Activated naive CD4-positive, alpha-beta T cell treated with anti-CD3 and anti-CD28 coated beads for 36 hours (primary cell): ENCODE measurements at places on chromosomes 5 and 9. TPM values are rescaled to one million over a fixed set of nuclear protein-coding genes. Genes with fewer than 3 reads are reported as not detected.

DNA sequence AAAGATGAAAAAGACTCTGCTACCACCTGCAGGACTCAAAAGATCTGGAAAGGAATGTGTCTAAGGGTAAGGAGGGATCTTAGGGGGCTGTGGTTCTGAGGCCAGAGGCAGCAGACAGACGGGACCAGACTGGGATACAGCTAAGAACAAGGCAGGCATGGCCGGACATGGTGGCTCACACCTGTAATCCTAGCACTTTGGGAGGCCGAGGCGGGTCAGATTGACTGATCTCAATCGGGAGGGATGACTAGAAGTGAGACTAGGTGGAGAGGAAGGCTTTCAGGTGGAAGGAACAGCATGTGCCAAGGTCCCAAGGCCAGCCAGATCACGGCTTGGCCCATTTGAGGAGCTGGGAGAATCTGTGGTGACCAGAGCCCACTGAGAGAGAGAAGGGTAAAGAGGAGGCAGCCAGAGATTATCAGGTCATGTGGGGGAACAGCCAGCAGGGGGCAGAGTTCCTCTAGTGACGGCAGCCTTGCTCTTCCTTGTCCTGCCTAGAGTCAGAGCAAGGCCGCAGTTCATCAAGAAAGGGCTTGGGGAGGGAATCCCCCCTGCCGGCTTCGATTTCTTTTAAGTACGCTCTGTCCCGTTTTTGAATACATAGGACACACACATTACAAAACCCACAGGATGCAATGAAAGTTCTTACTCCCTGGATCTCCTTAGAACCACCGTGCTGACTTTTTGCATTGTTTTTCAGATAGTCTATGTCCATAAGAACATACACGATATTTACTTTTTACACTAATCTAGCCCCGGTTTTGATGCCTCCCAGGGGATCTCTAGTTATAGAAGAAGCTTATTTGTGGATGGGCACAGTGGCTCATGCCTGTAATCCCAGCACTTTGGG lies 2.6 kb upstream of the OLFML2A start:
- peak; percentile 92 for DNase-seq
- peaks cover 30% of the 10 kb centered on the region for H3K4me1 ChIP-seq
- no peaks in the 10 kb centered on the region for H3K36me3 ChIP-seq
- H3K27me3 ChIP-seq = peaks cover 47% of the 10 kb centered on the region

MAMDC4 gene
- total RNA-seq = 16.1 TPM

DNA sequence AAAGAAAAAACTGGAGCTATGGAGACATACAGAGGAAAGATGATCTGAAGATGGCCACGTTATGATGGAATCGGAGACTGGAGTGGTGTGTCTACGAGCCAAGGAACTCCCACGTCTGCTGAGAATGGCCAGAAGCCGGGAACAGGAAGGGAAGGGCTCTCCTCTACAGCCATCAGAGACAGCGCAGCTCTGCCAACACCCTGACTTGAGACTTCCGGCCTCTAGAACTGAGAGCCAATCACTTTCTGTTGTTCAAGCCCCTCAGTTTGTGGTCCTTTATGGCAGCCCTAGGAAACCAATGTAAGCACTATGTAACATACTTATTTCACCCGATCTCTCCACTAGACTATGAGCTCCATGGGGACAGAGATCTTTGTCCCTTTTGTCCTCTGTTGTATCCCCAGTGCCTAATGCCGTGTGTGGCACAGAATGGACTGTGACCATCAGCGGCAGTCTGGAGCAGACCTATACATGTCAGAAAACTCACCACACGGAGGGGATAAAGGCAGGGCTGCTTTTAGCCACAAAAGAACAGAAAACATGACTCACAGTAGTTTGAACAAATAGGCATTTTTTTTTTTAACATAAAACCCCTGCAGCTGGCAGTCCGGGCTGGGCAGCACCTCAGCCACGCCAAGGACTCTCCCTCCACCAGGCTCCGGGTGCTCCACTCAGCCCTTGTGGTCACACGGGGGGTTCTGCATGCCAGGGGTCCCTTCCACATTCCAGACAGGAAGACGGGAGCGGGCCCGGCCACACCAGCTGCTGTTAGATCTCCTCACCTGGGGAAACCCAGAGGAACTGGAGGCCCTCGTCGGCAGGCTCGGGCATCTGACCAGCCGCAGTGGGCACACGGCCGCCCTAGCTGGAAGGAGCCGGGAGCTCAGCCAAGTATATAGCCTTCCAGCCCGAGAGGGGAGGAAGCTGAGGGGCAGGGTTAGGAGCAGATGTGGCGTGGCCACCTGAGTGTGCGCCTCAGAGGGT lies 16.1 kb upstream of the MXD3 start:
- H3K27me3 ChIP-seq = no peaks in the 10 kb centered on the region
- H3K4me3 ChIP-seq = no peak overlapping the region
- peaks cover 9% of the 10 kb centered on the region for H3K36me3 ChIP-seq
- peaks cover 2% of the 10 kb centered on the region for H3K4me1 ChIP-seq
- peak; percentile 26 for DNase-seq

GRCh38 chr5:11300736-11301135 lies 539.7 kb upstream of the DAP start:
- no peaks in the 10 kb centered on the region for H3K36me3 ChIP-seq
- no peak overlapping the region for H3K4me3 ChIP-seq
- DNase-seq = no peak
- peaks cover 2% of the 10 kb centered on the region for H3K27me3 ChIP-seq
- H3K4me1 ChIP-seq = no peaks in the 10 kb centered on the region

GRCh38 chr9:73219985-73220626 lies 68.4 kb downstream of the ANXA1 start:
- no peaks in the 10 kb centered on the region for H3K36me3 ChIP-seq
- no peak overlapping the region for H3K4me3 ChIP-seq
- DNase-seq = peak; percentile 61
- H3K4me1 ChIP-seq = peaks cover 27% of the 10 kb centered on the region
- peaks cover 44% of the 10 kb centered on the region for H3K27me3 ChIP-seq

DNA sequence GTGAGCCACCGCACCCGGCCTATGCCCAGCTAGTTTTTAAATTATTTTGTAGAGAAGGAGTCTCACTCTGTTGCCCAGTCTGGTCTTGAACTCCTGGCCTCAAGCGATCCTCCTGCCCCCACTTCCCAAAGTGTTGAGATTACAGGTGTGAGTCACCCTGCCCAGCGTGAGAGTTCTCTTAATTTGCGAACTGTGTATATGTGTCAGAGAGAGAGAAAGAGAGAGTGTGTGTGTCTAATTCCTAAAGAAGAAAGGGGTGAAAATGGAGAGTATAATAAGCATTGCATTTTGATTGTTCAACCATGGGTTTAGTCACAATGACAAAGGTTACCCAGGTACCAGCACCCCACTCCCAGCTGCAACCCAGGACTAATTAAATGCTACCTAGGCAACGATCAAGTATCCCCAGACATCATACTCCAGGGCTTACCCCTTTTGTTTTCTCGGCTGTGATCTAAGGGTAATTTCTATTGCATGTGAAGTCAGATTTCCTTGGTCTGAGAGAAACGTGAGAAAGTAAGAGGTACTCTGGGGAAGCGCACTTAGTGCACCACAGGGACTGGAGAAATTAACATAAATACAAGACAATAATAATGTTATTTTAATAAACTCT lies 16.6 kb downstream of the MAP1B start:
- no peak overlapping the region for H3K4me3 ChIP-seq
- no peaks in the 10 kb centered on the region for H3K4me1 ChIP-seq
- no peak for DNase-seq
- H3K27ac ChIP-seq = no peak overlapping the region
- H3K27me3 ChIP-seq = peaks cover 40% of the 10 kb centered on the region

- no peak overlapping the region for H3K4me3 ChIP-seq
- no peaks in the 10 kb centered on the region for H3K36me3 ChIP-seq
- no peak overlapping the region for H3K27ac ChIP-seq
- no peak for DNase-seq
- H3K4me1 ChIP-seq = no peaks in the 10 kb centered on the region
Measured at GRCh38 chr9:133731876-133732638, 6.1 kb downstream of the SARDH start.

DNA sequence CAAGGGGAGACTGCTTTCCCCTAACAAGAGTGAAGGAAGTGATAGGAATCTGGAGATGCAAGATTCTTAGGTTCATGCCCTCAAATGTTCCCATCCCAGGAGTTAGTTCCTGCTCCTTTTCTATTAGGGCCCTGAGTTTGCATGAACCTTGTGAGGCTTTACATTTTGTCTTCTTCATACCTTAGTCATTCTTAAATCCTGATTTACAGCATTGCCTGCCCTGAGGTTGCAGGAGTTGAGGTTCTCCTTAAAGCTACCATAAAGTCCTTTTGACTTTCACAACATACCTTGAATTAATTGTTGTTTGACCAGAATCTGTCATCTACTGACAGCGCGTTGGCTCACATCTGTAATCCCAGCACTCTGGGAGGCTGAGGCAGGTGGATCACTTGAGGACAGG lies 151.5 kb upstream of the ABCA1 start:
- no peak overlapping the region for H3K27ac ChIP-seq
- no peak for DNase-seq
- no peaks in the 10 kb centered on the region for H3K27me3 ChIP-seq
- H3K4me3 ChIP-seq = no peak overlapping the region

DNA sequence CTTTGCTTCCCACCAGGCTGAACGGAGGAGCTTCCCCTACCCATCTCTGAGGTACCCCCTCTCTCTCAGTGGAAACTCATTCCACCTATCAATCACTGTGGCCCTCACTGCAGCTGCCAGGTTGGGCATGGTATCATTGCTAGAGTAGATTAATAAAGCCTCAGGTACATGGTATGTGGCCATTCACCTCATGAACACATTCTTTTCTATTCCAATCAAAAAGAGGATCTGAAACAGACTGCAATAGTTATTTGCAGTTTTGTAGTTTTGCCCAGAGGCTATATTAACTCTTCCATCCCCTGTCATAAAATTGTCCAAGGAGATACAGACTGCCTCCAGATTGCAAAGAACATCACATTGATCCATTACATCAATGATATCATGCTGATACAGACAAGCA lies 85.8 kb upstream of the MVB12B start:
- no peak overlapping the region for H3K27ac ChIP-seq
- no peak for DNase-seq
- H3K4me1 ChIP-seq = no peaks in the 10 kb centered on the region
- no peaks in the 10 kb centered on the region for H3K36me3 ChIP-seq
- peaks cover 5% of the 10 kb centered on the region for H3K27me3 ChIP-seq

GRCh38 chr5:157382996-157383800 lies 76.8 kb upstream of the NIPAL4 start:
- peaks cover 42% of the 10 kb centered on the region for H3K36me3 ChIP-seq
- no peak overlapping the region for H3K4me3 ChIP-seq
- no peaks in the 10 kb centered on the region for H3K4me1 ChIP-seq
- H3K27me3 ChIP-seq = no peaks in the 10 kb centered on the region

GRCh38 chr5:82374637-82375036 lies 96.5 kb upstream of the RPS23 start:
- no peak overlapping the region for H3K4me3 ChIP-seq
- no peaks in the 10 kb centered on the region for H3K36me3 ChIP-seq
- peaks cover 17% of the 10 kb centered on the region for H3K4me1 ChIP-seq
- H3K27me3 ChIP-seq = no peaks in the 10 kb centered on the region
- peak overlapping the region; percentile 50 for H3K27ac ChIP-seq

- peak; percentile 73 for DNase-seq
- H3K4me1 ChIP-seq = peaks cover 47% of the 10 kb centered on the region
- peak overlapping the region; percentile 97 for H3K4me3 ChIP-seq
Measured at GRCh38 chr5:80255431-80255810, 427 bp downstream of the SERINC5 start.

SPINK13 gene
- total RNA-seq = not detected

GRCh38 chr5:92694067-92694466 lies 887.0 kb downstream of the NR2F1-AS1 start:
- DNase-seq = no peak
- no peak overlapping the region for H3K4me3 ChIP-seq
- no peaks in the 10 kb centered on the region for H3K36me3 ChIP-seq
- H3K4me1 ChIP-seq = no peaks in the 10 kb centered on the region
- no peaks in the 10 kb centered on the region for H3K27me3 ChIP-seq
- no peak overlapping the region for H3K27ac ChIP-seq

DNA sequence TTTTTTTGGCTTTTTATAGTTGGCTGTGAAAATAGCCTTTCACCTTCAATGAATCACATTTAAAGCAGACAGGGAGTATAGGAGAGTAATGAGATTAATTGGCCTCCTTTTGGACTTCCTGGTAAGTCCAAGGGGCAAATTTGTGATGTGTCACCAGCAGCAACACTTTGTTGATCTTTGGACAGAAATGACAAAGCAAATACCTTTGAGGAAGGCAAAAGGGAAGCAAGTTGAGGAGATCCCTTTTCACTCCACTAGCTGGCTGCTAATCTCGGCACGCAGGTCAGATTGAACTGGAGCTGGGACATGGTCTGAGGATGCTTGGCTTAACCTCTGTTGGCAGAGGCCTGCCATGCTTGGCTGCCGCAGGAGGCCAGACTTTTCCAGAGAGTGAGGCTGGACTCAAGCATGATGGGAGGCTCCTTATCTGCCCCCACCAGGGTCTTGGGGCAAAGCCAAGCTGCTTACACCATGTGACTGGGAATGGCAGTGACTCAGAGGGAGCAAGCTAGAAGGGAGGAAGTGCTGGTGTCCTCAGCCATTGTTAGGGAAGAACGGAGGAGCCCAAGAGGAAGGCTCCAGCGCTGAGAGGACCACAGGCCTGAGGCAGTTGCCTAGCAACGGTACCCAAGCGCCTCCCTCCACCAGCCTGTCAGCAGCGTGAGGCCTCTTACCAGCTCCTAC lies 174.5 kb upstream of the MAP1B start:
- H3K27me3 ChIP-seq = peaks cover 4% of the 10 kb centered on the region
- H3K4me3 ChIP-seq = no peak overlapping the region
- no peak overlapping the region for H3K27ac ChIP-seq
- H3K36me3 ChIP-seq = no peaks in the 10 kb centered on the region
- no peak for DNase-seq

CMBL gene
- 3.2 TPM for total RNA-seq

- DNase-seq = no peak
- H3K27me3 ChIP-seq = no peaks in the 10 kb centered on the region
- no peaks in the 10 kb centered on the region for H3K36me3 ChIP-seq
- H3K4me3 ChIP-seq = no peak overlapping the region
- no peaks in the 10 kb centered on the region for H3K4me1 ChIP-seq
Measured at GRCh38 chr5:164470312-164470711, 964.9 kb downstream of the MAT2B start.

SVEP1 gene
- not detected for total RNA-seq

DNA sequence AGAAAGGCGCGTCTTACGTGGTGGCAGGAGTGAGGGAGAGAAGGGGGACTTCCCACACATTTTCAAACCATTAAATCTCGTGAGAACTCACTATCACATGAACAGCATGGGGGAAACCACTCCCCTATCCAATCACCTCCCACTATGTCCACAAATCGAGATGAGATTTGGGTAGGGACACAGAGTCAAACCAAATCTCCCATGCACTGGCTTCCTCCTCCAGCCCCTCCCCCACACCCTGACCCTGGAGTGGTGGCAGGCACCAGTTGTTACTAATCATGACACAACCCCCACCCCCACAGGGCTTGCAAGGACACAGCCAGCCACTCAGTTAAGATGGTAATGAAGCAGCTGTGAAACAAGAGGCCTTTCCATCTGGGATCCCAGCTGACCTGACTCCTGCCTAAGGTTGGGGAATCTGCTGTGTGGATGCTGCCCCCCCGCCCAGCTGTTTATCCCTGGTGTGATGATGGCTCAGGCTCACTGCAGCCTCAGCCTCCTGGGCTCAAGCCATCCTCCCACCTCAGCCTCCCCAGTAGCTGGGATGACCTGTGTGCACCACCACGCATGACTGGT lies 57.1 kb upstream of the FUBP3 start:
- H3K27me3 ChIP-seq = peaks cover 3% of the 10 kb centered on the region
- DNase-seq = peak; percentile 55
- H3K36me3 ChIP-seq = no peaks in the 10 kb centered on the region
- H3K4me3 ChIP-seq = no peak overlapping the region

FBP2 gene
- total RNA-seq = not detected

- H3K27me3 ChIP-seq = no peaks in the 10 kb centered on the region
- H3K36me3 ChIP-seq = peaks cover 3% of the 10 kb centered on the region
- no peaks in the 10 kb centered on the region for H3K4me1 ChIP-seq
- DNase-seq = no peak
- H3K27ac ChIP-seq = peak overlapping the region; percentile 20
Measured at GRCh38 chr9:83238871-83239640, 176.1 kb upstream of the RASEF start.
